ENCODE measurements at places on chromosomes 13 and 19. TPM values are rescaled to one million over a fixed set of nuclear protein-coding genes. Genes with fewer than 3 reads are reported as not detected.

The IZUMO2 gene
- not detected for total RNA-seq

The DHDH gene
- total RNA-seq = 8.6 TPM

The MCEMP1 gene
- total RNA-seq = not detected

The LYPD3 gene
- total RNA-seq = 3.6 TPM

The CD22 gene
- total RNA-seq = 7.0 TPM

The ERICH6B gene
- not detected for total RNA-seq

The SOX1 gene
- not detected for total RNA-seq

The PGLYRP1 gene
- total RNA-seq = not detected

The COX7A1 gene
- total RNA-seq = not detected

The NUMBL gene
- 41.7 TPM for total RNA-seq

The PLIN4 gene
- 2.3 TPM for total RNA-seq

The IFNL1 gene
- not detected for total RNA-seq

The SLC10A2 gene
- not detected for total RNA-seq

The PRR36 gene
- total RNA-seq = 7.5 TPM

The ZNF383 gene
- total RNA-seq = 6.6 TPM

The ITM2B gene
- total RNA-seq = 124 TPM

The ZNF420 gene
- total RNA-seq = not detected

The CRX gene
- not detected for total RNA-seq

The KCTD15 gene
- 29.2 TPM for total RNA-seq

The CILP2 gene
- 13.1 TPM for total RNA-seq

The C1QTNF9B gene
- total RNA-seq = not detected

The ZNF491 gene
- total RNA-seq = not detected

The IGFL1 gene
- total RNA-seq = not detected

The ANKLE1 gene
- 14.8 TPM for total RNA-seq

The TMEM221 gene
- total RNA-seq = 3.4 TPM

The RAB3A gene
- total RNA-seq = 10.6 TPM

The HCST gene
- total RNA-seq = 1.2 TPM

The ZNF541 gene
- not detected for total RNA-seq

The SIGLEC6 gene
- total RNA-seq = not detected

The ZNF146 gene
- 105 TPM for total RNA-seq

The PLK5 gene
- total RNA-seq = not detected

The NRTN gene
- 11.5 TPM for total RNA-seq

The CACTIN gene
- 33.2 TPM for total RNA-seq

The ZNF880 gene
- total RNA-seq = not detected

The OR4F17 gene
- total RNA-seq = not detected

Data from HCT116 (cell line).